ENCODE measurements at places on chromosomes 4 and X. TPM values are rescaled to one million over a fixed set of nuclear protein-coding genes. Genes with fewer than 3 reads are reported as not detected.

DNA sequence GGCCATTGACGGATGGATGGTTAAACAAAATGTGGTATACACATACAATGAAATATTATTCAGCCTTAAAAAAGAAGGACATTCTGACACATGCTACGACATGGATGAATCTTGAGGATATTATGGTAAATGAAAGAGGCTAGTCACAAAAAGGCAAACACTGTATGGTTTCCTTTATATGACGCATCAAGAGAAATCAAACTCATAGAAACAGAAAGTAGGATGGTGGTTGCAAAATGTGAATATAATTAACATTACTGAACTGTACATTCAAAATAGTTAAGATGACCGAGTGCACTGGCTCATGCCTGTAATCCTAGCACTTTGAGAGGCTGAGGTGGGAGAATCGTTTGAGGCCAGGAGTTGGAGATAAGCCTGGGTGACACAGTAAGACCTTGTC is 9.5 kb upstream of the CASK start:
- DNase-seq: no peak

The TMEM150C gene
- 6.9 TPM for total RNA-seq

The UCP1 gene
- not detected for total RNA-seq

The NPFFR2 gene
- total RNA-seq: not detected

DNA sequence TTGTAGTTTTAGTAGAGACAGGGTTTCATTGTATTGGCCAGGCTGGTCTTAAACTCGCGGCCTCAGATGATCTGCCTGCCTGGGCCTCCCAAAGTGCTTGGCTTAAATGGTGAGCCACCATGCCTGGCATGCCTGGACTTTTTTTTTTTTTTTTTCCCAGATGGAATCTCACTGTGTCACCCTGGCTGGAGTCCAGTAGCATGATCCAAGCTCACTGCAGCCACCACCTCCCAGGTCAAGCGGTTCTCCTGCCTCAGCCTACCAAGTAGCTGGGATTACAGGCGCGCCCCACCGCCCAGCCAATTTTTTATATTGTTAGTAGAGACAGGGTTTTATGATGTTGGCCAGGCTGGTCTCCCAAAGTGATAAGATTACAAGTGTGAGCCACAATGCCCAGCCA is 8.4 kb downstream of the UBE2K start:
- no peak for DNase-seq

DNA sequence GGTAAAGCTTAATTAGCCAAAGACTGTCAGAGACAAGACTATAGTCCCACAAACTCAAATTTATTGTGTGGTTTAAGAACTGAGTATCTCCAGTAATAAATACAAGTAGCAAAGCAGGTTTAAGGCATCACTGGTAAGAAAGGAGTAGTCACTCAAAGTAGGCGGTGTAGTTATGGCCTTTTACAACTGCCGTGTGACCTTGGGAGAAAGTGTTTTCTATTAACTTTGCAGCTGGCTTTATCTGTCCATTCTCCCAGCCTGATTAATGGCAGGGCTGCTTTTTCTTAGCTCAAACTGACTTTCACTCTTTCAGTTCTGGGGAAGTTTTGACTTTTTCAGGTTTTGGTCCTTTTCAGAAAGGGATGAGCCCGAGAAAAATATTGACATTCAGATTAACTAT is 7.4 kb upstream of the PAK3 start:
- DNase-seq: no peak

- peak; percentile 74 for DNase-seq
These were observed at the start of gene DACH2 for GRCh38 chrX:86148024-86148511. Gene DACH2, plus strand, starts transcription at chrX:86148451.

The TRIM61 gene
- 0.89 TPM for total RNA-seq

GRCh38 chr4:90189946-90190345 is 62.8 kb downstream of the CCSER1 start:
- DNase-seq: no peak

The FDCSP gene
- not detected for total RNA-seq

DNA sequence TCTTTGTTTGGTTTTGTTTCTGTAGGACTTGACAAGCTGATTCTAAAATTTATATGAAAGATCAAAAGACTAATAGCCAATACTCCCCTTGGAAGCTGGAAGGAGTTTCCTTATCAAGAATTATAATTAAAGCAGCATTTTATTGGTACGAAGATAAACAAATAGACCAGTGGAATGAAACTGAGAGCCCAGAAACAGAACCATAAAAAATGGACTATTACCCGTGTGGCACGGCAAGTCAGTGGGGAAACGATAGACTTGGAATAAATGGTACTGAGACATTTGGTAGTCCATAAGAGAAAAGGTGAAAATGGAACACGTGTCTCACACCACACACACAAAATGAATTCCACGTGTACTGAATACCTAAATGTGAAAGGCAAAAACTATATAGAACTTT is 42.4 kb upstream of the CEP135 start:
- DNase-seq: no peak

DNA sequence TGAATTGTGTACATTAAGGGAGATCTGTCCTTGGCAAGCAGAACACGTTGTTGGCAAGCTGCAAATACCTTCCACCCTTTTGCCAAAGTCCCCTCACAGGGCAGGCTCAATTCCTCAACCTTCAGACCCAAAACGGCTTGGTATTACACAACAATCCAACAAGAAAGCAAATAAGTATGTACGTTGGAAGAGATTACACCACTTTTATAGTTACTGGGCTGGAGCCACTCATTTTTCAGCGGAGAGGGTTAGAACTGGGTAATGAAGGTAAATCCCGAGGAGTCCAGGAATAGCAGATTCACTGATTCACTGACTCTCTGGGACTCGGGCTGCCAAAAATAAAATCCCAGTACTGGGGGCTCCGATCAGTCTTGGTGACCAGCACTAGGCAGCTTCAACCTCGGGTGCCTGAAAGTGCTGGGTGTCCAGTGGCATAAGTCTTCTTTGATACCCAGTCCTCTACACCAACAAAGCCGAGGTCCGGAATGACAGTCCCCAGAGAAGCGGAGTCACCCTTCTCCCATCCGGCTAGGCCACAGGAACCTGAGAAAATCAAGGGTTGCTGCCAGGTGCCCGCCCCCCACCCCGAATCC is 587 bp downstream of the TIMM8A start:
- DNase-seq: no peak

GRCh38 chr4:15976456-15977447 is 13.8 kb upstream of the FGFBP2 start:
- no peak for DNase-seq

DNA sequence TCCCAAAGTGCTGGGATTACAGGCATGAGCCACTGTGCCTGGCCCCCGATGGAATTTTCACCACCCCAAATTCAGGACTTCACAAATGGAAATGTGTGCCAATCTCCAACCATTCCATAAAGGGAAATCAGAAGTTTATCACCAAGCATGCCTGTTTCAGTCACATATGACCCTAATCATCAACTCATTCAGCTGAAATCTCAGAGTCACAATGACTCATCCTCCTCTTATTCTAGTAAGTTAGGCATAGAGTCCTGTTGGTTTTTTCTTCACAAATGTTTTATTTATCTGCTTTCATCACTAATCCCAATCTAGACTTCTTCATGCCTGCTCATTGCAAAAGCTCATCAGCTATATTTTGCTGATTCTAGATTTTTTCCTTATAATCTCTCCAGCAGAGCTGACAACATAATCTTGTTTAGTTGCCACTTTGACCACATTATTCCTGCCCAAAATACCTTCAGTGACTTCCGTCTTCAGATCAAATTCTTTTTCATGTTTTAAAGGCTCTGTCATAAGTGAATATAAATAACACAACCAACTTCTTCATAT is 83.3 kb downstream of the SLC7A11 start:
- no peak for DNase-seq
